ENCODE measurements at places on chromosomes 1 and 21.

DNA sequence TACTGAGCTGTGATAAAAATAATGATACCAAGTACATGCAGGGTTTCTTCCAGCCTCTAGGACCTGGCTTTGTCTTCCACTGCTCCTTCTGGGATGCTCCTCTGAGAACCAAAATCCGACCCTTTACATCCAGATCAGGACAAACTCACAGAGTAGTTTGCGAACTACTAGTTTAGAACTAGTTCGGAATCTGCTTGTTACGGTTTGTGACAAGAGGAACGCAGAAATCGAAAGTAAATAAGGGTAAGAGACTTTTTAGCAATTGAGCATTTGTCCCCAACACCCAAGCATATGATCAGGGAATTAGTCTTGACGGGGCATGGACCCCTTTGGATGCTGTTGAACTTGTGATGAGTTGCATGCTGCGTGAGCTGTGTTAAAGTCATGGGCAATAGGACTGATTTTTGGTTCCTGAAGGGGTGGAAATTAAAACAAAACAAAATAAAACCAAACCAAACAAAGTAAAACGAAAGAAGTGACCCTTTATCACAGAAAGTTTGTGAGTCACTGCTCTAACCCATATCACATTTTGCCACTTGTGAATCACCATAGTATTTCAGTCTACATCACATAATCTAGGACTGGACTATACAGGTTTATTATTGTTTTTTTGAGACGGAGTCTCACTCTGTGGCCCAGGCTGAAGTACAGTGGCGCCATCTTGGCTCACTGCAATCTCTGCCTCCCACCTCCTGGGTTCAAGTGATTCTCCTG lies 35.7 kb upstream of the ERRFI1 start:
- no peak for DNase-seq

- DNase-seq, result no peak
Observed at GRCh38 chr1:18463984-18464664, 16.6 kb upstream of the KLHDC7A start.

GRCh38 chr21:36816561-36817130 lies 117.7 kb downstream of the SIM2 start:
- DNase-seq, result no peak

GRCh38 chr1:193313354-193314140 lies 127.1 kb upstream of the B3GALT2 start:
- no peak for DNase-seq

GRCh38 chr1:229378586-229379367 lies 35.9 kb upstream of the CCSAP start:
- DNase-seq, result peak; percentile 3

DNA sequence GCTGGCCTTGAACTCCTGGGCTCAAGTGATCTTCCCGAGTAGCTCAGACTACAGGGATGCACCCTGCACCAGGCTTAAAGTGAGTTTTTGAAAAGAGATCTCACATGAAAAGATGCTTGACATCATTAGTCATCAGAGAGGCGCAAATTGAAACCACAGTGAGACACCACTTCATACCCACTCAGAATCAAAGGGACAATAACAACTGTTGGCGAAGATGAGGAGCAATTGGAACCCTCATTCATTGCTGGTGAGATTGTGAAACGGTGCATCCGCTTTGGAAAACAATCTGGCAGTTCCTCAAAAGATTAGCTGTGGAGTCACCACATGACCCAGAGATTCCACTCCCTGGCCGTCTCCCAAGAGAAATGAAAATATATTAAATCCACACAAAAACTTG lies 122.3 kb downstream of the PGBD5 start:
- DNase-seq, result no peak

DNA sequence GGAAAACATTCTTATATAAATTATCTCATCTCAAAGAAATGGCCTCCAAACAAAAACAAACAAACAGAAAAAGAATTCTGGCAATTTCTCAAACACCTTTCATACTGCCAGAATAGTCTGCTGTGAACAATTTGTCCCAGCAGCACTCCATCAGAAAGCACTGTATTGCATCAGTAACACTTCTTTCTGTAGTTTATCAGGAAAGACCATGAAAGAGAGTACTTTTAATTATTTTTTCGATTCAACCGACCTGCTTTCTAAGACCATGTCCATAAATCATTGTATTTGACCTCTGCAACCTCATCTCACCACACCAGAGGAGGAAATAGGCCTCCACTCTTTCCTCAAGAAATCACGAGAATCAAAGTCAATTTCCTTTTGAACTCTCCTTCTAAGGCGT lies 1579.9 kb downstream of the MRPL39 start:
- DNase-seq, result no peak

GRCh38 chr1:5746611-5747425 lies 245.4 kb downstream of the NPHP4 start:
- no peak for DNase-seq

DNA sequence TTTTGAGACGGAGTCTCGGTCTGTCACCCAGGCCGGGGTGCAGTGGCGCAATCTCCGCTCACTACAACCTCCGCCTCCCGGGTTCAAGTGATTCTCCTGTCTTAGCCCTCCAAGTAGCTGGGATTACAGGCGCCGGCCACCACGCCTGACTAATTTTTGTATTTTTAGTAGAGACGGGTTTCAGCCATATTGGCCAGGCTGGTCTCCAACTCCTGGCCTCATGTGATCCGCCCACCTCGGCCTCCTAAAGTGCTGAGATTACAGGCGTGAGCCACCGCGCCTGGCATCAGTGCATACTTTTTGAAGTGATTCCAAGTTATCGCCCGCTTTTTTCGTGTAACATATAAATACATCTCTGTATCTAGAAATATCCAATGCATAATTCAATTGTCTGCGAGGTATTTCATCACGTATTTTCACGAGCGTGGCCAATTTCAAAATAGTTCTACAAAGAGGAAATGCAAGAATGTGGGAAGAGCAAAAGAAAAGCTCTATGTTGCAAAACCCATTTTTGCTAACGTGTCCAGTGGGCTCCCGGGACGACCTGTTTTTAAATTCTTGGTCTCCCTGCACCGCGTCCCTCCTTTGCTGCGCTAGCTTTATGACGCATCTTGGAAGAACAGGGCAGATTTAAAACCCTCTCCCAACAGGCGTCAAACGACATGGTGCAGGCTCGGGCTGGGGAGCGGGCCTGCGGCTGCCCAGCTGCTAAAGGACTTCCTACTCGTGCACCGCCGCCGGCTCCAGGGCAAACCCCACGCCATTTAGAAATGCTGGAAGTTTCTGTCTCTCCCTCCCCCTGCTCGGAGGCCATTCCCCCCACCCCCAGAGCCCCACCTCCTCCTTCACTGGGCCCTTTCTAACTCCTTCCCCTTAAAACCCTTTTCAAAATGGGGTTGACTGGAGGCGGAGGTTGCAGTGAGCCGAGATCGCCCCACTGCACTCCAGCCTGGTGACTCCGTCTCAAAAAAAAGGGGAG lies 923 bp upstream of the IFNGR2 start:
- peak; percentile 84 for DNase-seq

DNA sequence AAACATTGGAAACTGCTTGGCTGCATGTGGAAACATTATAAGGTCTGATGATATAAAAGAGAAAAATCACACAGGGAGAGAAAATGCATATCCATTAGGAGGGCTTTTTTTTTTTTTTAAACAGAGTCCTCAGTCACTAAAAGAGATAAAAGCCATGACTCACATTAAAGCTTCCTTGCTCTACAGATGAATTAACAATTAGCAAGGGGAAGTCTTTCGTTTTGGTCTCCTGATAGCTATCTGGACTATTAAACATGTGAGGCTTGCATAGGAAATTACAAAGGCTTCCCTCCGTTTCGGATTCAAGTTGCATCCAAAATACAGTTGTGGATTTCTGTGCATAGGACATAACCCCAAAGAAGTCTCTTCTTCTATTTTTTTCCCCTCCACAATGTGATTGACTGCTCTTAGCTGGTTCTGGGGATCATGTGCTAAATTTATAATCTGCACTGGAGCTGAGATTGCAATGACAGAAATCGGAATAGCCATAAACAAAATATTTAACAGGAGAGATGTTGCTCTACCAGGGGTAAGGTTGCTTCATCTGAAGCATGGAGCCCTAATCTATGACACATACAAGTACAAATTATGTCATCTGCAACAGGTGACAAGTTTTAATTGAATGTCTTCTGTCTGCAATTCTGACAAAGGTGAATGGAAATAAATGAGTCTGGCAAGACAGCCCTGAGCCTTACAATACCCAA lies 146.8 kb downstream of the ESRRG start:
- DNase-seq, result no peak

Measured in HL-60 (cell line).